Stimulated activated CD4-positive, alpha-beta T cell treated with anti-CD3 and anti-CD28 coated beads, Interleukin-4, amount 100 ng/mL, for 4 hours (primary cell): ENCODE measurements at places on chromosomes 11 and 22.
A peak's percentile ranks its signal among the peaks of the same experiment; 100 is the strongest.

DNA sequence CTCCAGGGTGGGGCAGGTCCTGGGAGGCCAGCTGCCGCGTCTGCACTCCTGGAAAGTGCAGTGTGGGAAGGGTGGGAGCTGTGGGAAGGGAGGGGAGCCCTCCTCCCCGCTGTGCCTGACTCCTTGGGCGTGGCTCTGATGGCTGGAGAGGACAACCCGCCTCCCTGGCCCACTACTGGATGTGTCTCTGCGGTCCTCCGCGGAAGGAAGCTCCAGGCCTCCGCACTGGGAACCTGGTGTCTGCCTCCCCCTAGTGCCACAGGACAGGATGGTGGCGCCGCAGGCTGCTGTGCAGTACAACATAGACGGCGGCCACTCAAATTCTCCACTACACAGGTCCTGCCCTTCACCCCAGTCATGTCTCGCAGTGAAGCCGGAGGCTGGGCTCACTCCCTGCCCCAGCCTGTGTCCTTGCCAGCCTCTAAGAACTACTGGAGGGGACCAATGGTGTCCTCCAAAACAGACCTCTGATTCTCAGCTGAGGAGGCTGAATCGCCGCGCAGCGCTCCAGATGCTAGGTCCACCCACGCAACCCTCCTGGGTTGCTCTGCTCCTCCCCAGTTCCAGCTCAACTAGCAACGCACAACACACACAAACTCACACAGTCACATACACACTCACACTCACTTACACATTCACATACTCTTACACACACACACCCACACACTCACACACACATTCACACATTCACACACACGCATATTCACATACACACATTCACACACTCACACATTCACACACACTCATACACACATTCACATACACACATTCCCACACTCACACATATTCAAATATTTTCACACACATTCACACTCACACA lies 12.4 kb upstream of the DSCAML1 start:
- no peak for DNase-seq

DNA sequence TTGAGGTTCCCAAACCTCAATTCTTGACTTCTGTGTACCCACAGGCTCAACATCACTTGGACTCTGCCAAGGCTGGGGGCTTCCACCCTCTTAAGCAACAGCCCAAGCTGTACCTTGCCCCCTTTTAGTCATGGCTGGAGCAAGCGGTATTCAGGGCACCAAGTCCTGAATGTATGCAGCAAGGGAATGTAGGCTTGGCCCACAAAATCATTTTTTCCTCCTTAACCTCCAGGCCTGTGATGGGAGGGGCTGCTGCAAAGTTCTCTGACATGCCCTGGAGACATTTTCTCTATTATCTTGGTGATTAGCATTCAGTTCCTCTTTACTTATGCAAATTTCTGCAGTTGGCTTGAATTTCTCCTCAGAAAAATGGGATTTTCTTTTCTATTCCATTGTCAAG lies 4.9 kb upstream of the OR5L1 start:
- DNase-seq = no peak

- DNase-seq = no peak
These were observed 232.3 kb downstream of the JRKL start for GRCh38 chr11:96622026-96622634.

- DNase-seq = no peak
These were observed 144.0 kb downstream of the TBC1D22A start for GRCh38 chr22:46906326-46907045.

DNA sequence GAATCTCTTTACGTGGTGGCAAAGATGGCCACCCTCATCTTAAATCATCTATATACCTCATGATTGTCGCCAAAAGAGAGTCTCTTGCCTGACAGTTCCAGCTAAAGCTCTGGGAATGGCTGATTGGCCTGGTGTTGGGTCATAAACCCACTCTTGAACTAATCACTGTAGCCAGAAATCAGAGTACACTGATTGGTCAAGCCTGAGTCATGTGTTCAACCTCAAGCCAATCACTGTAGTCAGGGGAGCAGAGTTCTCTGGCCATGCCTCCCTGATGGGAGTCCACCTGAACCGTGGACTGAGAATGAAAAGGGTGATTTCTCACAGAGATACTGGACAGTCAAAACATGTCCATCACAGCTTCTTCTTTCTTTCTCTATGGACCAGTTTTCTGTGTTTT lies 45.8 kb downstream of the RCN1 start:
- DNase-seq = no peak

GRCh38 chr22:23786261-23786710 lies 480 bp upstream of the SMARCB1 start:
- DNase-seq = no peak

GRCh38 chr22:37538590-37539357 lies 19.6 kb upstream of the CARD10 start:
- peak; percentile 84 for DNase-seq

GRCh38 chr22:42528591-42529307 lies 9.2 kb upstream of the RRP7A start:
- no peak for DNase-seq

GRCh38 chr11:115080923-115081680 lies 402.8 kb downstream of the NXPE2 start:
- DNase-seq = no peak

DNA sequence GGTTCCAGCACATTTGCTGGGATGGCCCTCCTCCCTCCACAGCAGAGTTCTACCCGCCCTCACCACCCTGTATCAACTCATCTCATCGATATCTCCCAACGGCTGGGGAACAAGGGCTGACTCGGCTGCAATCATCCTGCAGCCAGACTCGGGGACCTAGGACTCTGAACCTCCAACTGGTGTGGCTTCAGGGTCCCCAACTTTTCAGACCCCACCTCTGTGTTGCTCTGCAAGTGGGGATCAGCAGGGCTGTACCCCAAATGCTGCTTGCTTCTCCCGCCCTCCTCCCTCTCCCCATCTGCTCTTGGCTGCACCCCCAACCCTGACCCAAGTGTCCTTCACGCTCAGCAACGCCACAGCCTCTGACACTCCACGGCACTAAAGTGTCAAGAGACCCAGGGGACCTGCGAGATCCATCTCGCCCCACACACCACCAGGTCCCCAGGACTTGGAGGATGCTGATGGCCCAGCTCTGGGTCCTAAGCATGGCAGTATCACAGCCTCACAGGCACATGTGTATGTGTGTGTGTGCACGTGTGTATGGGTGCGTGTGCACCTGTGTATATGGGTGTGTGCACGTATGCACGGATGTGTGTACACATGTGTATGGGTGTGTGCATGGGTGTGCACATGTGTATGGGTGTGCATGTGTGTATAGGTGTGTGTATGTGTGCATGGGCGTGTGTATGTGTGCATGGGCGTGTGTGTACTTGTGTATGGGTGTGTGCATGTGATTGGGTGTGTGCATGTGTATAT lies 26.4 kb downstream of the KCNQ1 start:
- DNase-seq = no peak

DNA sequence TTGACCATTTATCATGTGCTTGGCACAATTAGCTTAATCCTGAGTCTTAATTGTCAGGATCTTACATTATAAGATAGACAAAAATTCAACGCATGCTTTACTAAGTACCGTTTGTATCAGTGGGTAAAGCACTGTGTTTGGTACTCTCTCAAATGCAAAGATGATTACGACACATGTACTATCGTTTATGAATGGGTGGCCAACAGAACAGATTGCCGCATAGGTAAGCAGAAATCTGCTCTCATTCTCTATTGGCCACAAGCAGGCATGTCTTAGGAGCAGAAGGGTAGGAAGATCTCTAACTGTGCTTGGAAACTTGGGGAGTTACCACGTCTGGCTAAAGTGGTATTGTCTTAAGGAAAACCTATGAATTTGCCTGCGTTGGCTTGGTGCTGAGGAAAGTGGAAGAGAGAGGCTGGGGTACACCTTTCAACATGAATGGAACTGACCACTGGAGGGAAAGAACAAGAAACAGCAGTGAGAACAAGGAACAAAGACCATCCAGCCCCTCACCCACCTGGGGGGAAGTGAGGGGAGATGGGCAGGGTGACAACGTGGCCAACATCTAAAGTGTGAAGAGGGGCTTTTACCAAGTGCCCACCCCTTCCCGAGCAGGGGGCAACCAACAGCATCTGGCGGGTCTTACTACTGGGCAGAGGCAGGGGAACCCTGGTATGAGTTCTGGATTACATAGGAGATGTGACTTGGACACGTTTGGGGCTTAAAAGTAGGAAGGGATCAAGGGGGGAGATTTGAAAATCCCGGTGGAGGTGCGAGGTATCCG lies 1.0 kb upstream of the TUBA8 start:
- no peak for DNase-seq

DNA sequence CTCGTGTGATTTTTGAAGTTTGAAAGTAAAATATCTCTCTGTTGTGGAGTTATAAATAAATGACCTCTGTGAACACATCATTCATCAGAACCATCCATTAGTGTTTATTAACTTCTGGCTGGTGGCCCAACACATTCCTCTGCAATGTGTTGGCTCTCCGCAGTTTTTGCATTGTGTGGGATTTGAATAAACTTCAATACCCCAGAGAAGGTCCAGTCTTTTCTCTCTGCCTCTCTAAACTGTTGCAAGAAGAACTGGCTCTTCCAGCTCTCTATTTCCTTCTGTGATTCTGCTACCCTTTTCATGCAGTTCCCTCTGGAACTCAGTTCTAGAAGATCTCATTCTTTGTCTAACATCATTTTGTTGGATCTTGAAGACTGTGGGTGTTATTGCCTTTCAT lies 125.0 kb upstream of the ARHGAP42 start:
- DNase-seq = no peak

DNA sequence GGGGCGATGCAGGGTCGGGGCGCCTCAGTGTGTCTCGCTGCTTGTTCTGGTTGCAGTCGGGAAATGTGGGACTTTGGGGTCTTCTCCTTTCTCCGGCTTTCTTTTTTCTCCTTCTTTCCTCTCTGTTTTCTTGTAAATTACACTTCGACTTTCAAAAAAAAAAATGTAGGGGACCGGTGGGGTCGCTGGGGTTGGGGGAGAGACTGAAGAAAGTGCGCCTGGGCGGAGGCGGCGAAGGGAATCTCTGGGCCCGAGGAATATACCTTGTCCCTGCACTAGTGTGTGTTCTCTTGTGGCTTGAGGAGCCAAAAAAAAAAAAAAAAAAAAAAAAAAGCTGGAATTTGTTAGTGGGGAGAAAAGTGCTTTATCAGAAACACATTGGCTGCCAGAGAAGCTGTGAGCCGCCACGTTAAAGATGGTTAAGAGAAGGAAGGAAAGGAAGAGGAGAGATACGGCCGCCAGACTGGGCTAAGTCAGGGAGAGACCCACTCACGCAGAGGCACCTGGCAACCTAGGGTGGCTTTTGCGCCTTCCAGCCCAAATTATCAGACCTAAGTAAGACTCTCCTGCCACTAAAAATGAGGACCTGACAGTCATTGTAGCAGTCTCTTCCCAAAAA lies 8.4 kb upstream of the FLI1 start:
- no peak for DNase-seq
